Stimulated activated CD8-positive, alpha-beta memory T cell treated with anti-CD3 and anti-CD28 coated beads, Interleukin-15, amount 100 ng/mL, for 1 hour (primary cell): ENCODE measurements at places on chromosomes 3 and 15.

DNA sequence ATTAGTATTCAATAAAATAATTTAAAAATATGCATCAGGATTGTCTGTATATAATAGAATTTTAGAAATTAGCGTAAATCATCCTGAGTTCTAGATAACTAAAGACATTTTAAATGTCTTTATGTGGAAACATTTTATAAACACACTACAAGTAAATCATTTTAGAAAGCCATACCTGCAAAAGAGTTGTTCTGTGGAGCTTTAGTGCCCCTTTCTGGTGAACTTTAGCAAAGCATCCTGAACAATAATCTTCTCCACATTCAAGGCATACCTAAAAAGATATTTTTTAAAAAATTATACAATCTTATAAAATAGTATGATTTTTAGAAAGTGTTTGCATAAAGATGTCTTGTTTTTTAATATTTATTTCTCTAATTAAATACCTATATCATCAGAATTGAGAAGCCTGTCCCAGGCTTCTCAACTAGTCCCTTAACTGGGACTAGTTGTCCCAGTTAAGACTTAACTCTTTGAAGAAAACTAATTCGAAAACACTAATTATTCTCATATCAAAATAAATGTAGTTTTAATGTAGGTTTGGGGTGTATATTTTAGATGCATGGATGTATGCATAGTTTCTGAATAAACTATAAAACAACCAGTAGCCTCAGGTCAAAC lies 29.7 kb downstream of the ZBBX start:
- no peak for DNase-seq

DNA sequence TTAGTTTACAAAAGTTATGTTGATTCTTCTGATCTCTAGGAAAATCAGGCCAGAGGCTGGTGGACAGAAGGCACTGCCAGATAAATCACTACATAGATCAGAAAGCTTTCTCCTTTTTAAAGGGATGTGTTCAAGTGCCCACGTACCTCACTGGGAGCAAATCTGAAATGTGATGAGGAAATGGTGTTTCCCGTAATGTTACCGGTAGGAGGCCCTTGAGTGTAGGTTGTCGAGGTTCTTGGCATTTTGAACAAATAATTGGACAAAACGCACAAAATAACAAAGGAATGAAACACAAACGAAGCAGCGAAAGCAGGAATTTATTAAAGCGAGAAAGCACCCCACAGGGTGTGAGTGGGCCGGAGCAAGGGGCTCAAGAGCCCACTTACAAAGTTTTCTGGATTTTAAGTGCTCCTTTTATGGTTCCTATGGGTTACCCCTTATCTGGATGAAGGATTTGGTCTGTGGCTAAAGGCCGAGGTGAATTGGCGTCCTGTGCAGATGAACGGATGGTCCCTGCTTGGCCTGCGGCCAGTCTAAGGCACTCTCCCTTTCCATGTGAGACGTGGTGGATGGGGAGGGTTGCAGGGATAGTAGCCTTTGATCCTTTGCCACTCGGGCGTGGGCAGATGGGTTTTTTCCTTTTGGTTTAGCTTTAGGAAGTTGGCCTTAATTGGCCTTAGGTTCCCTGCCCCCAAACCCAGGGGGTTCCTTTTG lies 1.0 kb downstream of the SNX1 start:
- DNase-seq, result no peak

- no peak for DNase-seq
Observed at GRCh38 chr15:39310633-39311032, 270.2 kb upstream of the THBS1 start.

GRCh38 chr3:185251272-185251671 lies 2.6 kb downstream of the EHHADH start:
- DNase-seq, result no peak

DNA sequence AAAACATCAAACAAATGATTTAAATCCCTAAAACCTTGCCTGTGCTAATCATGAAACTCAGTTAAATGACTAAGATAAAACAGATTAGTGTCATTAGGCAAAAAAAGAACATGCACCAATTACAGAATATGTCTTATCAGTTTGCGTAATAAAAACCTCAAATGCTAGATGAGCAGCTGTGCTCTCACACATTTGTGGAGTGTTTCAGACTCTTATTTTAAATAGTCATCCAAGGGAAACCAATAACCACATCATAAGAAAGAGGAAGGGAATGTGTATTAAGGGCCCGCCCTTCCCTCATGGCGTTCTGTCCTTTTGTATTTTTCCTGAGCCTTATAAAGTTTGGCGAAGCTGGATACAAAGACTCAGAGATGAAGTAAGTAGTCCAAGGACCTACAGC lies 6.6 kb downstream of the SAMMSON start:
- no peak for DNase-seq
